GM23248 (cell line): ENCODE measurements at places on chromosomes 1 and 21. TPM values are rescaled to one million over a fixed set of nuclear protein-coding genes. Genes with fewer than 3 reads are reported as not detected.
A peak's percentile ranks its signal among the peaks of the same experiment; 100 is the strongest.

DNA sequence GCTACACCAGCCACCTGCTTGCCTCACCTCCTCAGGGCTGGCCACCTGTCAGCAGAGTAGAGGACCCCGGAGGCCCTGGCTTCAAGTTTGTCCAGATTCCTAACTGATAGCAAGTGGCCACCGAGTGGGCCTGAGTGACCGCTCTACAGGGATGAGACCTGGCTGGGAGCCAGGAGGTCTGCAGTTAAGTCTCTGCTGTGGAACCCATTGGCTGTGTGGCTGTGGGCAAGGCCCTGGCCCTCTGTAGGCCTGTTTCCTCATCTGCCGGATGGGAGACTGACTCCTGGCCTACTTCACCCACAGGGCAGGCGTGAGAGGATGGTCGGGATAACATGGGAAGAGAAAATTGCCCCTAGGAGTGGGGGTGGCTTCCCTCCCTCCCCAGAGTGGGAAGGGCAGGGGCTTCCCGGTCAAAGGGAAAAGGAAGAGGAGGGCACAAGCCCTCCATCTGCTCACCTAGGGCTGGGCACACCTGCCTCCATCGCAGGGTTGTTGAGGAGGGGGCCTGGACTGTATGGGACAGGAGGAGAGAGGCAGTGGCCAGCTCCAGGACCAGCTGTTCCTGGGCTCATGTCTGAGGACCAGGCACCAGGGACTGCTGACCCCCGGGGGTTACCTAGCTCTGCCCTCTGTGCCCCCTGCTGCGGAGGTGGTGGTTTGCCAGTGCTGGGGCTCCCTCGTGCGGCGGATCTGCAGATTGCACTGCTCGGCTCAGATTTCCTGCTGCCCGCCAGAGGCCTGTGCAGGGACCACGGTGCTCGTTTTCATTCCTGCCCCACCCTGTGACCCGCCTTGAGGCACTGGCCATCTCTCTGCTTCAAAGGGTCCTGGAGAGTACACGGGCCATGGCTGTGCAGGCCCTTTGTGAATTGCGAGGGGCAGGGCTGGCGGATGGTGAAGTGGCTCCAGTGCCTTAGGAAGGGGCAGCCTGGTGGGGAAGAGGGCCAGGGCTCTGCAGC is 9.1 kb upstream of the MTFR1L start:
- no peak overlapping the region for H3K27ac ChIP-seq
- DNase-seq: peak; percentile 67
- peaks cover 11% of the 10 kb centered on the region for H3K4me1 ChIP-seq
- H3K36me3 ChIP-seq: no peaks in the 10 kb centered on the region; the same call in 1 of the 2 replicates

GRCh38 chr21:40689217-40689616 is 157.7 kb downstream of the DSCAM start:
- no peaks in the 10 kb centered on the region for H3K4me1 ChIP-seq
- DNase-seq: no peak
- H3K36me3 ChIP-seq: no peaks in the 10 kb centered on the region

The SPRR1B gene
- total RNA-seq: not detected in 2 replicates

The TTC22 gene
- total RNA-seq: not detected in 2 replicates

The SHISA4 gene
- total RNA-seq: 24.8 and 42.4 TPM in 2 replicates

DNA sequence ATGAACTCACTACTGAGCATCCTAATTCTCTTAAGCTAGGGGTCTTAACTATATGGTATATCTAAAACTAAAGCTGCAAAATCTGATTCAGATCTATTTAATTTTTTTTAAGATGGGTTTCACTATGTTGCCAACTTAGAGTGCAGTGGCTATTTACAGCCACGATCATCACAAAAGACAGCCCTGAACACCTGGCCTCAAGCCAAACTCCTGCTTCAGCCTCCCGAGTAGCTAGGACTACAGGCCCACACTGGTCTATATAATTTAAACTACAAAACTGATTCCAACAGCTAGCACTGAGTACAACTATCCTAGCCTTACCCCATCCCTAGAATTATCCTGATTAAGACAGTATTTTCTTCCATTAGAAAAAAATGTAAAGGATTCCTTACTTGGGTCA is 37.1 kb downstream of the EIF4G3 start:
- no peak overlapping the region for H3K4me3 ChIP-seq
- H3K36me3 ChIP-seq: peaks cover 9% of the 10 kb centered on the region; the same call in 1 of the 2 replicates
- H3K27me3 ChIP-seq: no peaks in the 10 kb centered on the region
- H3K4me1 ChIP-seq: no peaks in the 10 kb centered on the region
- DNase-seq: no peak

GRCh38 chr21:45042664-45043161 is 31.7 kb upstream of the ADARB1 start:
- H3K4me3 ChIP-seq: no peak overlapping the region
- DNase-seq: no peak
- H3K27me3 ChIP-seq: no peaks in the 10 kb centered on the region
- peaks cover 23% of the 10 kb centered on the region for H3K4me1 ChIP-seq
- H3K36me3 ChIP-seq: no peaks in the 10 kb centered on the region

- no peaks in the 10 kb centered on the region for H3K27me3 ChIP-seq
- H3K27ac ChIP-seq: no peak overlapping the region
- no peak overlapping the region for H3K4me3 ChIP-seq
- peak; percentile 65 for DNase-seq
- H3K4me1 ChIP-seq: peaks cover 23% of the 10 kb centered on the region
Measured at GRCh38 chr21:21156957-21157356, 158.7 kb downstream of the NCAM2 start.

The LIPI gene
- not detected in 2 replicates for total RNA-seq

GRCh38 chr1:229238231-229238630 is 32.7 kb upstream of the RAB4A start:
- peaks cover 11% of the 10 kb centered on the region; the same call in 1 of the 2 replicates for H3K4me1 ChIP-seq
- DNase-seq: no peak
- no peaks in the 10 kb centered on the region for H3K36me3 ChIP-seq
- no peak overlapping the region for H3K27ac ChIP-seq
- no peak overlapping the region for H3K4me3 ChIP-seq

The PHF13 gene
- 21.3 and 21.5 TPM in 2 replicates for total RNA-seq

DNA sequence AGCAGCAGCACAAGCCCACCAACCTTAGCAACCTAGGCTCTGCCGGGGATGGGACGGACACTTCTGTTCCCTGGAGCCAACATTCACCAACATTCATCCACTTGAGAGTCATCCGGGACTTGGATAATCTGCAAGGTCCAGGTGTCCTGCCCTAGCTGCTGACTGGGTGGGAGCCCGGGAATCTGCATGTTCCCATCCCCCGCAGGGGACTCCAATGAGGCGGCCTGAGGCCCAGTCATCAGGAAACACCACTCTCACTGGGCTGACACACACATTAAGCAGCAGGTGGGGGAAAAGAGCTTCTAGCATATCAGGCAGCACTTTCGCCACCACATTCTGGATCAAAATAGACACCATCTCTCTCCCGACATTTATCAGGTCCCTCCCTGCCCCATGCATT is 38.4 kb upstream of the CCSAP start:
- no peaks in the 10 kb centered on the region for H3K4me1 ChIP-seq
- peaks cover 9% of the 10 kb centered on the region; the same call in 1 of the 2 replicates for H3K27me3 ChIP-seq
- H3K4me3 ChIP-seq: no peak overlapping the region
- H3K27ac ChIP-seq: no peak overlapping the region

DNA sequence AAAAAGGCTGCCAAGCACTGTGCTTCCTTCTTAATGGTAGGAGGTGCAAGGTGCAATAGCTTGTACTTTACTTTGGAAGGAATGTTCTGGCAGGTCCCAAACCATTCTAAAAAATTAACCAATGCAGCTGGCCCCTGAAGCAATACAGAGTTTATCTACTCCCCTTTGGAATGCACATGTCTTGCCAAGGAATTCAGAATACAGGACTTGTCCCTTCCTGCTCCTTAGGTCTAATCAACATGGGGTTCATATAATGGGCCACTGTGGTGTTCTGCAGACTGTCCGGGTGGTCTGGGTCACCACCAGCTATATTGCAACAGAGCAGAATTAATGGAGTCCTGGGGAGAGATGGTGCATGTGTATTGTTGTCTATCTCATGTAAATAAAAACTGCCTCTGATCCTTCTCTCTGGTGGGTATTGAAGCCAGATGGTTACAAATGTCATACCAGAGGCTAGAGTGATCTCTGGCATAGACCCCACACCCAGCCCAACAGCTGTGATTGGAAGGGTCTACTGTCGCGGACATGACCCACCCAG is 112.8 kb downstream of the RIPK4 start:
- H3K36me3 ChIP-seq: no peaks in the 10 kb centered on the region
- H3K27ac ChIP-seq: no peak overlapping the region
- no peak overlapping the region for H3K4me3 ChIP-seq
- DNase-seq: peak; percentile 64
- H3K27me3 ChIP-seq: no peaks in the 10 kb centered on the region

GRCh38 chr1:191290441-191290840 is 812.8 kb upstream of the BRINP3 start:
- H3K27me3 ChIP-seq: no peaks in the 10 kb centered on the region
- DNase-seq: no peak
- no peak overlapping the region for H3K4me3 ChIP-seq
- H3K4me1 ChIP-seq: no peaks in the 10 kb centered on the region

DNA sequence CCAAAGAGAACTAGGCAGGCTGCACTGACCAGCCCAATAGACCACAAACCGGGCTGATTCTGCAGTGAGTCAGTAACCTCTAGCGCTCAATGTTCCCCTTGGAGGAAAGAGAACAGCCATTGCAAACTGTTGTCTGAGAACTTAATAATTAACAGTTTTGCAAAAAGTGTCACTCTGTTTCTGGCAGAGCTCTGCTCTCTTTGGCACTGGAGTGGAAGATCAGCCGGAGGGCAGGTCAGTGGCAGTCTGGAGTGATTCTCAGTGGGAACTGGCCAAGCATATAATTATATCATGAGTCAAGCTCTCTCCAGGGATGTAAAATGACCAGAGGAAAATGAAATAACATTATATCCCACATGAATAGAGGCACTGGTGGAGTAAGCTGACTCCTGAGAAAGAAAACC is 238.3 kb downstream of the HLX start:
- H3K36me3 ChIP-seq: no peaks in the 10 kb centered on the region
- peak overlapping the region; percentile 40; the same call in 1 of the 2 replicates for H3K4me3 ChIP-seq
- DNase-seq: peak; percentile 91
- peak overlapping the region; percentile 77 for H3K27ac ChIP-seq
- no peaks in the 10 kb centered on the region for H3K27me3 ChIP-seq

The RGS8 gene
- total RNA-seq: not detected in 2 replicates

The ISG15 gene
- total RNA-seq: 41.2 and 49.1 TPM in 2 replicates

DNA sequence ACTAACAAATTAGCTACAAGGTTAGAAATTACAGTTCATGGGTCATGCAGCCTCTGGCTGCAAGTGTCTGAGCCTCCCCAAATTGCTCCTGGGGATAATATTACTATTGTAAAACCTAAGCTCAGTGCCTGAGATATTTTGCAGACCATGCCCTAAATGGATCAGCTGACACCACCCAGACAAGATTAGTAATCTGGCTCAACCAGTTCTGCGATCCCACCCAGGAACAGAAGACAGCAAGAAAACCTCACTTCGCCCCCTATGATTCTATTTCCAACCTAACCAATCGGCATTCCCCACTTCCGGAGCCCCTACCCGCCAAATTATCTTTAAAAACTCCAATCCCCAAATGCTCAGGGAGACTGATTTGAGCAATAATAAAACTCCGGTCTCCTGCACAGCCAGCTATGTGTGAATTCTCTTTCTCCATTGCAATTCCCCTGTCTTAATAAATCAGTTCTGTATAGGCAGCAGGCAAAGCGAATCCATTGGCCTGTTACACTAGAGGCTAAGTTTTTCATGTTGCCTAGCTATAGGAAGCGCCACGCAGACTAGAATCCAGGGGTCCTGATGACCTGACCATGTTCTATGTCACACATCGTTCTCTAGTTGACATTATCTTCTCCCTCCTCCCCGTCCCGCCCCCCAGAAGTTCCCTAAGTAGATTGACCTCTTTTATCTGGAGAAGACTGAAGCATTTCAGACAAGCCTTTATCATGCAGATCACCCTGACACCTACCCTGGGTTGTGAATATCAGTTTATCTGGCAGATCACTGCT is 22.4 kb upstream of the ZFYVE9 start:
- no peak for DNase-seq
- no peaks in the 10 kb centered on the region for H3K36me3 ChIP-seq
- no peaks in the 10 kb centered on the region for H3K27me3 ChIP-seq
- H3K27ac ChIP-seq: no peak overlapping the region
- H3K4me3 ChIP-seq: no peak overlapping the region
- H3K4me1 ChIP-seq: no peaks in the 10 kb centered on the region

- peak within 1 kb of the TSS; percentile 99 for H3K27ac ChIP-seq
- H3K27me3 ChIP-seq: no peaks in the 10 kb centered on the region
- DNase-seq: peak; percentile 96
- no peaks in the 10 kb centered on the region for H3K36me3 ChIP-seq
Measured at GRCh38 chr1:6602669-6603237, at the start of gene KLHL21. KLHL21 (minus strand) TSS chr1:6602869; CDS start chr1:6602817, 52 bp downstream.

The CTSS gene
- 0.38 and 2.5 TPM in 2 replicates for total RNA-seq

The NPR1 gene
- total RNA-seq: 0.25 TPM in 1 of 2 replicates, not detected in the other

- peaks cover 7% of the 10 kb centered on the region; the same call in 1 of the 2 replicates for H3K27me3 ChIP-seq
- peak; percentile 41 for DNase-seq
- no peaks in the 10 kb centered on the region for H3K36me3 ChIP-seq
- H3K4me3 ChIP-seq: no peak overlapping the region
- H3K27ac ChIP-seq: no peak overlapping the region
Measured at GRCh38 chr1:13881385-13882088, 181.5 kb downstream of the PRDM2 start.

DNA sequence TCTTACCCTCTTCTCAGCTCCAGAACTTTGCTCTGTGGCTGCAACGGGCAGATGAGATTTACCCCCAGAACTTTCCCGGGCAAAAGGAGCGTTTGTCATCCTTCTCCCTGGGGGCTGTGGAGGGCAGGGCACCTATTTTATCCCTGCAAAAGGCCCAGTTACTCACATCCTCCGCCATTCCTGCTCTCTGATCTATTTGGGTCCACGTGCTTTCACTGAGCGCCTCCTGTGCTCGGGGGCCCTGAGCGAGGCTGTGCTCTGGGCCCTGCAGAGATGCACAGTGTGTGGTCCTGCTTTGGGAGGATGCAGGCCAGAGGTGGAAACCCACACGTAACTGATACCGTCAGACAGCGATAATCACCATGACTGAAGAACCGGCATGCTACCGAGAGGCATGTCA is 2.4 kb upstream of the CSMD2 start:
- H3K4me1 ChIP-seq: peaks cover 12% of the 10 kb centered on the region
- no peak for DNase-seq
- H3K36me3 ChIP-seq: no peaks in the 10 kb centered on the region
- peaks cover 12% of the 10 kb centered on the region for H3K27me3 ChIP-seq

DNA sequence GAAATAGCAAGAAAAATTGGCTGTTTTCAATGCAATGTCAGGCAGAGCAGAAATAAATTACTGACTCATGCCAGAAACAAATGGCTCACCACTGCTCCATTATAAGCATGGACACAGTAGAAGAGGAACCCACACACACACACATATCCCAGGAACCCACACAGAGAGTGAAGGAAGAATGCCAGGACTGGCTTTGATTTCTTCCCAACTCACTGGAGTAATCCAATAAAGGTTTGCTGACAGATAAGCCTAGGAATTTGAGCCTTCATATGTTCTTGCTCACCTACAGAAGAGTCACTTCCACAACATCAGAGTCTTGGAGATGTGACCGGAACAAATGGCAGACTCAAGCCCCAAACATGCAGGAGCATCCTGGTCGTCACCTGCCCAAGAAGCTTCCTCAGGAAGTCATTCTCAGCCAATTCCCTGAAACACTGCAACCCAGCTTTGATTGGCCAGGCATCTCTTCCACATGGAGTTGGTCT is 2.2 kb downstream of the SH3BP5L start:
- H3K4me3 ChIP-seq: peak overlapping the region; percentile 80
- no peaks in the 10 kb centered on the region for H3K27me3 ChIP-seq
- peaks cover 7% of the 10 kb centered on the region; the same call in 1 of the 2 replicates for H3K36me3 ChIP-seq
- peak; percentile 92 for DNase-seq
